ENCODE measurements at places on chromosomes 2 and 18.

DNA sequence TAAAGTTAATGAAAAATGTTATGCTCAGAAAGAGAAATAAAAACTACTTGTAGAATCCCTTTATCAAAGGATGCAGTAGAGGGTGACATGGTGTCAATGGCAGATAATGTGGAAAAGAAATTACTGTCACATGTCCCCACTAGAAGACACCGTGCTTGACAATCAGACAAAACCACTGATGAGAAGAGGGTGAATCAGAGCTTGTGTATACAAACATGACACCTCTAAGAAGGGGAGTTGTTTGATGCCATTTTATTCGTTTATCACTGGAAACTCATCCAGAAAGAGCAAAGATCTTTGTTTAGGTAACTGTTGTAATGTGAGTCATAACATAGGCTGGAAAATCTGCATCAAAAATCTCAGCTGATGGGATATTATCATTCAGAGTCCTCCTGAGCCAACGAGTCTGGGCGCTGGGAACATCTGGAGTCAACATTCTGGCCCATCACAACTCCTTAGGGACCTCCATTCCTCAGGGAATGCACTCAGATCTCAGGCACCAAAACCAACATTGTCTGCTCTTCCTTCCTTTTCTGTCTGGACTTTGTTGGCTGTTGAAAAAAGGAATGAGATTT is 49.5 kb upstream of the RAB12 start:
- no peak for DNase-seq

- no peak for DNase-seq
Measured at GRCh38 chr18:51401912-51402311, 204.4 kb upstream of the MEX3C start.

- DNase-seq = no peak
Measured at GRCh38 chr18:31576670-31577069, 15.0 kb upstream of the TTR start.

DNA sequence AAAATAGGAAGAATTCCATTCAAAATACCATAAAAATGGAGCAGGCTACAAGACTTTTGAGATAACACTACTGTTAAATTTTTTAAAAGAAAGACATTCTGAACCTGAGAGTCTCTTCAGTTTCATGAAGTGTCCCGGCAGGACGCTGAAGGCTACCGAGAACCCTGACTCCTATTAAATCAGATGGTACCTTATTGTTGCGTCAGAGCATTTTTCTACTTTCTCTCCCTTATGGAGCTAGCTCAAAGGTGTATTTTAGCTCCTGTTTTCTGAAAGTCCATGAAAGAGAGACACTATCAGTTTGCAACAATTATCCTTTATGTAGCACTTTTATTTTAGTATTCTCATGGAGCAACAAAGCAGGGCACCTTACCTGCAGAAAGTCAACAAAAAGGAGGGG is 626.7 kb downstream of the IRS1 start:
- no peak for DNase-seq

- no peak for DNase-seq
Measured at GRCh38 chr2:207072571-207072970, 93.2 kb downstream of the KLF7 start.

- DNase-seq = no peak
Measured at GRCh38 chr2:3738454-3738853, 35.1 kb downstream of the DCDC2C start.

DNA sequence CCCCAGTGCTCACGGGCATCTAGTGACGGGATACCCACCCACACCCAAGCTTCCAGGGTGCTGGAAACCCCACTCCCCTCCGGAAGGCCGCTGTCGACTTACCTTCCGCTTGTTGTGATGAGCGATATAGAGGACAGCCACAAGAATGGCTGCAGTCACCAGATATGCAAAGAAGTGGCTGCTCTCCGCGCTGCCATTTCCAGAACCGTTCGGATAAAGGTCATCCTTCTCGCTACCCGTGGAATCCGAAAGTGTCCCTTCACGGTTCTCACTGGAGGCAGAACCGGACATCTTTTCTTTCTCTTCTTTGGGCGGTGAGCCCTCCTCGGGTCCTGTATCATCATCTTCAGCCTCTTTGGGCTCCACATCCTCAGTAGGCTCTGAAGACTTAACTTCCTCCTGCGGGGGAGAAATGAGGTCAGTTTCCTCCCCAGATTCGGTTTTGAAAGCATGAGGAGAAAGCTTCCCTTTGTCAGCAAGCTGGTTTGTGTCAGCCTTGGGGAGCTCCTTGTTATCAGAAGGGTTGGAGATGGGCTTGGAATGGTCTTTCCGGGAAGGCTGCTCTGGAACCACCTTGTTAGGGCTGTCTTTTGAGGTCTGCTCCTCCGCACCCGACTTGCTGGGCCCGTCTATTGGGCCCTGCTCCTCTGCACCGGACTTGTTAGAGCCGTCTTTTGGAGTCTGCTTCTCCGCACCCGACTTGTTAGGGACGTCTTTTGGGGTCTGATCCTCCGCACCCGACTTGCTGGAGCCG is 1.2 kb downstream of the TGOLN2 start:
- DNase-seq = no peak

DNA sequence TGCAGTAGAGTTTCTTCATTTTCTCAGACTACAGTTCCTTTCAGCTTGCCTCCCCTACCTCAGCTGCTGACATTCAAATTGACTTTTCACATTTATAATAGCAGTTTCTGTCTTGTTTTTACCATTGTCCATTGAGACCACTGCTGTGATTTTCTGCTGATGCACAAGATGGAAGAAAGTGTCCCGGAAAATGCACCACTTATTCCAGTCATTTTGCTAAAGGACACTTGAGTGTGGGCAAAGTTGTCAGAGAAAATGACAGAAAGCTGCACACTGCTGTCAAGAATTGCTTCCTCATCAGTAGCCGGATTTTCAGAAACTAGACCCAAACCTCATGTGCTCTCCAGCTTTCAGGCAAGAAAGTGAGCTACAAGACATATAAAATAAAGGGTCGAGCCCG is 546.2 kb upstream of the SETBP1 start:
- DNase-seq = no peak

DNA sequence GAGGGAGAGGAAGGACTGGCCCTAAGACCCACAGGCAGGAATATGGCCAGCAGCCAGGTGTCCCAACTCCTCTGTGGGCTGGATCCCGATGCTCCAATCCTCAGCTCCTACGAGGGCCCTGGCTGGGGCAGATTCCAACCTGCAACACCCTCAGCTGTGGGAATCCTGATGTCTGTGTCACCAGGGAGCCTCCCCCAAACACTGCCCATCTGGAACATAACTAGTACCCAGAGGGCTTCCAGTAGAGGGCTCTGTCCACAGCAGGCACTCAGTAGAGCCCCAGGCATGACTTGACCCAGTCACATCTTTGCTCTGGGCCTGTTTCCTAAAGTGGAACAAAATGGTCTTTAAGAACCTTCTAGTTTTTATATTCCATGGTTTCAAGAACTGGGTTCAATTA is 20.6 kb upstream of the LOXHD1 start:
- DNase-seq = no peak

GRCh38 chr2:180564051-180564450 is 416.4 kb upstream of the UBE2E3 start:
- DNase-seq = no peak

DNA sequence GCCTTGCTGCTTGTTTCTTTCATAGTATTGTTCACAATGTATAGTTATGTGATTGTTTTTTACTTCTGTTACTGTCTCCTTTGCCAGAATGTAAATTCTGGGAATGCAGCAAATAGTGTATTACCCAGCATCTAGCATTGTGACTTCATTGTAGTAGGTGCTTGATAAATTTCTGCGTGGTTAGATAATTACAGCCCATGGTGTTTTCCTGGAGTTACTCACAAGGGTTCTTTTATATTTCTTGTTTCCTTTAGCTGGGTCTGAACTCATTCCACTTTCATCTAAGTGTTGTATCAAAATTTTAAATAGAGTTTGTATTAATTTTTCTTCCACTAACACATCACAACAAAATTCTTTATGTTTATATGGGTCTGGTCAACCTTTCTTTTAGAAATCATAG is 132.6 kb downstream of the MAP4K4 start:
- no peak for DNase-seq

- DNase-seq = no peak
Measured at GRCh38 chr2:147546109-147546508, 298.7 kb upstream of the ACVR2A start.

GRCh38 chr2:10704034-10704594 is 14.3 kb upstream of the NOL10 start:
- no peak for DNase-seq

DNA sequence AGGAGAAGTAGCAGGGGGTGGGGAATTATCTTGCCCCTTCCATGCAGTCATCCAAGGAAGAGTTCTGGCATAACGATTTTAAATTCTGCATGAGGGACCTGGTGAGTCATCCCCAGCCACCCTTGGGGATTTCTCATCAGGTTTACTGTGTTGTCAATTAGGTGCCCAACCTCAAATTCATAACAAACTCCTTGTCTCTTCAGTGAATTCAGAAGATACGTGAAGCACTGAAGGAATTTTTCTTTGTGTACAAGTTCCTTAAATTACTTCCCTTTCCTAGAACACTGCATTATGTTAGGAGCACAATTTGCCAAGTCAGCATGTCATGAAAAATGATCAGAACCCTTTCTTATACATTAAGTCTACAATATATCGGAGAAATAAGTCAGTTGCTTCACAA is 70.8 kb upstream of the NOSTRIN start:
- no peak for DNase-seq

DNA sequence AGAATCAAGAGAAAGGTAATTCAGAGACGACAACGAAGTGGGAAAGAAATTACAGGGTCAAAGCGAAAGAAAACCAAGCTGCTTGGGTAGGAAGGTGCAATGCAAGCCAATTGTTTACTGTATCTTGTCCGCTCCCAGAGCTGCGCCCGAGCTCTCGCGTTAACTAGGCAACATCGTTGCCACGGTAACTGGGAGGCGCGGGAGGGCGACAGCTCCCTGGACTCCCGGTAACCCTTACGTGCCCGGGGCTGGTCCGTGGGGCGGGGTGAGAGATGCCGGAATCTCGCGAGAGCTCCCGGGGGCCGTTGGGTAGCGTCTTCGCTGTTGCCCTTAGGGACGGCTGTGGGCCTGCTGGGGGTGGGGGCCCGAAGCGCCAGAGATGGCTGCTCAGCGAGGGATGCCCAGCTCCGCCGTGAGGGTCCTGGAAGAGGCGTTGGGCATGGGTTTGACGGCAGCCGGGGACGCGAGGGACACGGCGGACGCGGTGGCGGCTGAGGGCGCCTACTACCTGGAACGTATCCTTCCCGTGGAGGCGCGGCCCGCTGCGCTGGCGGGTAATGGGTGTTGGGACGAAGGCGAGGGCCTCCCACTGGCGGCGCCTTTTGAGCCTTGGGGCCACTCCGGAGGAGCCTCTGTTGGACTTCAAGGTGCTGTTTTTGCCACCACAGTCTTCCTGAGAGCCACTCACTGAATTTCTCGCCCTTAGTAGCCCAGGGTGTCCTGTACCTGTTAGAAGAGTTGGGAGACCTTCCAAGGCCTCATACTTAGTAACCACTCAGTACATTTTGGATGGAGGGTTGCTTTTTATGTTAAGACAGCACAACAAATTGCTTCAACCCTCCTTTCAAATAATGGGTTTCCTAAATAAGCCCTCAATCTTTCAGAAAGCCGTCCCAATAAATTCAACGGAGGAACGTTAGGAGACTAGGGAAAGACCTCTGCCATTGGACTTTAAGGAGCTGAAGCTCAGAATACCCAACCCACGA is at the start of gene SPAG16:
Gene SPAG16 (plus strand): TSS at position 360 of the 986 bp plus-strand sequence.
- DNase-seq = peak; percentile 86

DNA sequence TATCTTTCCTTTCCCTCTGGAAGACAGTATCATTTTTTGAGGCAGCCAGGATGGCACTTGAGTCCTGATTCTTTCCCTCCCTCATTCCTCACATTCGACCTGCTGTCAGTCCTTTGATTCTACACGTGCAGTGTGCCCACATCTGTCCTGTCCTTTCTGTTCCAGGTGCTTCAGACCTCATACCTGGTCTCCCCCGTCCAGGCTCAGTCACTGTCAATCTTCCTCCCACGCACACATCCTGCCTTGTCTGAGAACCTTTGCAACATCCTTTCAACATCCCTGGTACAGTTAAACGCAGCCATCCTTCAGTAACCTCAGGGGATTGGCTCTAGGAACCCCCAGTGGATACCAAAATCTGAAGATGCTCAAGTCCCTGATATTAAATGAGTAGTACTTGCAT is 10.1 kb downstream of the BCL2 start:
- no peak for DNase-seq

DNA sequence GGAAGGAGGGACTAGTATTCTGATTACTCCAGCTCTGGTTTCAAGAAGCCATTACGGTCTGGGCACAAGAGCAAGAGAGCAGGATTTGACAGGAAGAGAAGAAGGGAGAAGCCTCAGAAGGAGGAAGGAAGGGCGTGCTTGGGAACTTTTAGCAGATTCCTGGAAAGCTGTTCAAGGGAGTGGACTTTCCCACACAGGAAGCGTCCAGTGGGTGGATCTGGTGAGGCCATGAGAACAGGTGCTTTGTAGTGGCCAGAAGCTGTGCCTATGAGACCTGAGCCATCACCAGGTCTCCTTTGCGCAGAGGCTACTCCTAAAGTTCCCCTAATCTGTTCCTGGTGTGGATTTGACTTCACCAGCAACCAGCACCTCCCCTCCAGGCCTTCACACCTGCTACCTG is 62.3 kb downstream of the CD226 start:
- no peak for DNase-seq

DNA sequence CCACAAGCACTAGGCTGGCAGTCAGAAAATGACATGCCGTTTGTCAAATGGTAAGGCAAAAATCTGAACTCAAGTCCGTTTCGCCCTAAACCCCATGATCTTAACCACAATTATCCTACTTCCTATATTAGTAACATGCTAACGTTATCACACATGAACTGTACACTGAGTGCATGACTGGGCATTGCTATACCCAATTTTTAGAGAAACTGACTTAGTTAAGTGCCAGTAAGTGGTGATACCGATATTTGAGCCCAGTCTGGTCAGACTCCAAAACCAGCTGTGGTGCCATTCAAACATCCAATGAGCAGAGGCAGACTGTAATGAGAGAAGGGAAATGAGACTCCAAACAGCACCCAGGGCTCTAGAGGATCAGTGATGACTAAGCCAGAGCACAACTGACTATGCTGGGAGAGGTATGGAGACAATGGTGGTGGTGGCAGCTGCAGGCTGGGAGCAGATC is 311.7 kb upstream of the PKDCC start:
- no peak for DNase-seq

DNA sequence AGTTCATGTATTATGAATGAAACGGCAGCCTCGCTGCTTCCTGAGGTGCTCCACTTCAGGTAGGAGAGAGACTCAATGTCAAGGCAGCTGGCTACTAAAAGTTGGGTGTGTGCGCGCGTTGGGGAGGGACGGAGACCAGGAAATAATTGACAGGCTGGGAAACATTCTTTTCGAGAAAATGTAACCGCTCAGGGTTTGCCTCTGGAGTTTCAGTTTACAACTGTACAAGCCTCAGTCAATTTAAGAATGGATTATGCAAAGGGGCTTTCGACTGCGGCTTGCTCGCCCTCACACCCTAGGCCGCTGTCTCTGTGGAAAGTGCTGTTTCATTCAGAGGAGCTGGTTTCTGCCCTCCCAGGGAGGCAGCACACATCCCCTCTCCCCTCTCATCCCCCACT is 4.4 kb upstream of the SPRED2 start:
- no peak for DNase-seq

DNA sequence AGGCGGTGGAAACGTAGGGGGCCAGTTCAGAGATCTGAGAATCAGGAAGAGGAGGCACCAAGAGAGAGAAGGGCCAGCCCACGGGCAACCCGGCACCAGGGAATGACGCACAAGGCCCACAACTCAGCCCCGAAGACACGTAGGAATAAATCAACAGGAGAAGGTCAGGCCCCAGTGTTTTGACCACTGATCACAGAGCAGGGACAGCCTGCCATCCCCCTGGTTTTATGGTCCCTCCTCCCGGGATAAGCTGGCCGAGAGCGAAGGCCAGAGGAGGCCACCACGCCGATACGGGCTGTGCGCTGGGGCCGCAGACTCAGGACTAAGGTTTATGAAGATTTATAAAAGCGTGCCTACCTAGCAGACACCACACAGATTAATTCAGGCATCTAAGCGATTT is 341.4 kb downstream of the ZNF516 start:
- DNase-seq = no peak
